GM12865 (cell line): ENCODE measurements at places on chromosomes 12 and 14.

DNA sequence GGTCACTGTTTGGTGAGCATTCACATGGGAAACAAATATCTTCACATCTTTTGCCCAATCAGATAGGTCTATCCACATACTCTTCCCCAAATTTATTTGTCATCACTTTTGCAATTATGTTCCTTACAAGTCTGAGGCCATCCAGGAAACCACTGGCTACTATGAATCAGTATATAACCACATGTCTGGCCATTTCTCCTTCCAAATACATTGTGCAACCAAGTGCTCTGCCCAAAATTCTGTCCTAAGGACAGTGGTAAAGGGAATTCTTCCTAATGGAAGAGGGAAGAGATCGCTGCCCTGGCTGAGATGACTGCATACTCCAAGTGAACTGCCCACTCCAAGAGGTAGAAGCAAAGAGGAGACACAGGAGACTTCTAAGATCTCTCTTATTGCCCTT is 148.9 kb upstream of the MAX start:
- DNase-seq, result no peak

GRCh38 chr14:38646391-38646790 is 390.5 kb upstream of the CLEC14A start:
- no peak for DNase-seq

GRCh38 chr12:127430401-127430800 is 836.6 kb upstream of the TMEM132C start:
- no peak for DNase-seq

DNA sequence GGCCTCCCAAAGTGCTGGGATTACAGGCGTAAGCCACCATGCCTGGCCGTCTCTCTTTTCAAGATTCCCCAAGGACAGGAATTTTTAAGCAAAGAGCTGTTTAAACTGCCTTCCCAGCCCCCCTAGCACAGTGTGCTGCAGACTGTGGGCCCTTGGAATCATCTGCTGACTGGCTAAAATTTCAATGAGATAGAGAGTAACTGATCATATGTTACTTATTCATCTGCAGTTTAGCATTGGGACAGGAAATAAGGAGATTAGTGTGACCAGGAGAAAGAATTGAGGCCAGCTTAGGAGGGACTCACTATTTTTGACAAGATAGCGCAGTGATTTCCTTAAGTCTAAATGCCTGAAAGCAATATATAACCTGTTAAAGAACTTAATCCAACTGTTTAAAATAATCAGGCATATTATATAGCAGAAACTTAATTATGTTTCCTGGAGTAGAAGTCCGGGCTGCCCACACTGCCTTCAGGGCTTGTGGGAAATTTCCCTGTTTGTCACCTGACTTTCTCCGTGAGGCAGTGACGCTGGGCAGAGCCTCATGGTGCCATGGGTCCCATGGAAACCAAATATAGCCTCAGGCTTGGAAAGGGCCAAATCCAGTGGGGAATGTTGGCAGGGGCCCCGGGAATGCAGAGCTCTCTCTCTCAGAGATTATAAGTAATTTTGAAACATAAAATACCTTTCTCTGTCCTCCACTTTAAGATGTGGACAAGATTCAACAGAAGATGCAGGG is 22.8 kb upstream of the CEBPE start:
- no peak for DNase-seq

DNA sequence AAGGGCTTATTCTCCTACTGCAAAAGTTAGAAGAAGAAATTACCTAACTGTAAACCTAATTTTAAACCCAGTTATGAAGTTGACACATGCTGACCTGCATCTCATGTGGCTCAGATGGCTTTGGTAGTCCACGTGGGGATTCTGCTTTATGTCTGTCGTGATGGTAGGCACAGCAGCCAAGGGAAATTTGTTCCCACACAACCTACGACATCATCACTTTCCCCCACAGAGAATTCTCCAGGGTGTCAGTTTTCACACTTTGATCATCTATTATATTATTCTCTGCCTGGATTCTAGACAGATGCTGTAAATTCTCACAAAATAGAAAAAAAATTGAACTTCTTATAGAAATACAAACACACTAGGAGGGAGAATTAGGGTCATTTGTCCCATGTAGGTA is 70.6 kb downstream of the PTHLH start:
- no peak for DNase-seq

GRCh38 chr14:80669426-80669825 is 272.1 kb downstream of the CEP128 start:
- DNase-seq, result no peak

DNA sequence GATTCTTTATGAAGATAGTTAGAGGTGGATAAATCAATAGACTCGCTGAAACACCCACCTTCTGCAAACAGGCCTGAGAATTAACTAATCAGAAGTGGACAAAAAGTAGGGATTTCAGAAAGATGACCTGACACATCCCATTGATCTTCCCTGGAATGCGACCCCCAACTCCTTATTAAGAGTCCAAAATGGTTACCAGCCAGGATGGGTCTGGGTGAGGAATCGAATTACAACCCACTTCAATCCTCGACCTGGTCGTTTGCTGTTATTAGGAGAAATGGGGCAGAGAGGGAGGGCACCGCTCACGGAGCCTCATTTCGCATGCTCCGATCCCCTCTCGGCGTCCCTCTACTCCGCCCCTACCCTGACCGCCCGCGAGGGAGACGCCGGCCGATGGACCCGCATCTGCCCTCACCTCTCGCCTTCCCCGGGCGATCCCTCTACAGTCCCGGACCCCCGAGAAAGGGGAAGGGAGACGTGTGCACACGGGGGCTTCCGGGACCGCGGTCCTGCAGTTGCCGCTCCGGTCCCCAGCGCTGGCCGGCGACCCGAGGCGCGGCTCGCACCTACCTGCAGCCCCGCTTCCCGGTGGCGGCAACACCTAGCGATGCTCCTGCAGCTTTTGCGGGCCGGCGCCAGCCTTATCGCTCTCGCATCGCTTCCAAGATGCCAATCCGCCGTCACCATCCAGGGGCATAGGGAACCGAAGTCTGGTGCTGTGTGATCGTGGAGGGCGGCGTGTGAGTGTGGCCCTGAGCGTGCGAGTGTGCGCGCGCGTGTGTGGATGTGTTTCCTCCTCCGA is 69.3 kb upstream of the USP15 start:
- DNase-seq, result no peak

- peak; percentile 53 for DNase-seq
Measured at GRCh38 chr12:121781484-121781997, 11.9 kb downstream of the RHOF start.

- no peak for DNase-seq
Measured at GRCh38 chr12:118334939-118335567, 37.7 kb downstream of the TAOK3 start.

DNA sequence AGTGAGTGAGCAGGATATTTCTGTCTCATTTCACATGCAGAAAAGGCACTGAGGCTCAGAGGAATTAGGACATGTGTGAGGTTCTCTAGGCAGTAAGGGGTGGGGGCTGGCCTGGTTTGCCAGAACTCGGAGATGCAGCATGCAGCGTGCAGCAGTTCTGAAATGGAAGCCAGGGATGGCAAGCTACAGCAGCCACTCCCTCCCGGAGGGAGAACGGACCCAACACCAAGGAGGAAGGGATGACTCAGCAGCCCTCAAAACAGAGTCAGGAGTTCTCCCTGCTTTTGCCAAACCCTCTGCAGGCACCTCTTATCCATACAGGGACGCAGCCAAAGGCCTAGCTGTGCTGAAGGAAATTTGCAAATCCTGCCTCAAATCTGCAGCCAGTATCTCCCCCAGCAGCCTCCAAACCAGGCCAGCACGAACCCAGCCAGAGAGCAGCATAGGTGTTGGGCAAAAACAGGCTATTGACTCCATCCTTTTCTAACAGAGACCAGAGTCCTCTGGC is 10.3 kb upstream of the SERPINA3 start:
- no peak for DNase-seq

DNA sequence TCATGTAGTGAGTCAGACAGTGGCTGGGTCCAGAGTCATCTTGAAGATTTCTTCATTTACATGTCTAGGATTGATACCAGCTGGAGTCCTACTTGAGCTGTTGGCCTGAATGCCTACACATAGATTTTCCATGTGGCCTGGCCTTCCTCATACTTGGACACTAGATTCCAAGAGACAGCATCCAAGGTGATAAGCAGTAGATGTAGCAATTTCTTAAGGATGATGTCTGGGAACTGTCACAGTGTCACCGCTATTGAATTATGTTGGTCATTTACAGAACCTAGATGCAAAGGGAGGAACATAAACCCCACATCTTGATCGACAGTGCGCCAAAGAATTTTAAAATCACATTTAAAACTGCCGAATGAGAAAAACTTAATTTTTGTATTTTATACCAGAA is 412.3 kb downstream of the TRHDE start:
- DNase-seq, result no peak

DNA sequence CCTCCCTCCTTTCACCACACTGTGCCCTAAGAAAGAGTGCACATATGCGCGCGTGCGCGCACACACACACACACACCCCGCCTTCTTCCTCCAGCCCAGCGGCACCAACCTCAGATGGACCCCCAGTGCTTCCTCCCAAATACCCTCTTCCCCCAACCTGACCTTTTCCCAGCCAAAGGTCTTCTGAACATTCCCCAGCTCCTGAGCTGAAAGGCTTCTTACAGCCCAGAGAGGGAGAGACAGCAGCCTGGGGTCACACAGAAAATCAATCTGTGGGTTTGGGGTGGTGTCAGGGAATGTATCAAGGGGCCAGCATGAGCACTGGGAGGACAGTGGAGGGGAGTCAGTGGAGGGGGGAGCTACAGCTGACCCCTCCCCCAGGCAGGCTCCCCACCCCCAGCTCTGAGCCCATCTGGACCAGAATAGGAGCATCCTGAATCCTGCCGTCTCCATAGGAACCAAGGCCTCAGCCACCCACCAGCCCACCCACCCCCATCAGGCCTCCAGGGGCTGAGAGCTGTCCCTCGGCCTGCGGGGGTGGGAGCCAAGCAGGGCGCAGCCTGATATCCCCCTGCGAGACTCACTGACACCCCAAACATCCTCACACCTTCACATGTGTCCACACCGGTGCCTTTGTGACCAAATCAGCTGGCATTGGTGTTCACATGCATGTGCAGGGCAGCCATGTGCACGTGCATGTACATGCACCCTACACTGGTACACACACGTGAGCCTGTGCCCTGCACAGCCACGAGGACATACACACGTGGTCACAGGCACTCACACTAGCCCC is 5.7 kb downstream of the RASAL1 start:
- DNase-seq, result no peak

- DNase-seq, result no peak
Measured at GRCh38 chr12:28507033-28507432, 316.8 kb downstream of the CCDC91 start.

GRCh38 chr12:5710260-5710878 is 234.7 kb downstream of the ANO2 start:
- DNase-seq, result no peak

GRCh38 chr12:5969974-5970690 is 25.1 kb upstream of the ANO2 start:
- DNase-seq, result no peak

- no peak for DNase-seq
Measured at GRCh38 chr12:109759595-109759994, 46.0 kb downstream of the FAM222A start.

GRCh38 chr14:68468437-68469207 is 324.2 kb downstream of the ZFP36L1 start:
- peak; percentile 59 for DNase-seq

- peak; percentile 73 for DNase-seq
Measured at GRCh38 chr12:32365473-32366064, 33.8 kb upstream of the FGD4 start.

DNA sequence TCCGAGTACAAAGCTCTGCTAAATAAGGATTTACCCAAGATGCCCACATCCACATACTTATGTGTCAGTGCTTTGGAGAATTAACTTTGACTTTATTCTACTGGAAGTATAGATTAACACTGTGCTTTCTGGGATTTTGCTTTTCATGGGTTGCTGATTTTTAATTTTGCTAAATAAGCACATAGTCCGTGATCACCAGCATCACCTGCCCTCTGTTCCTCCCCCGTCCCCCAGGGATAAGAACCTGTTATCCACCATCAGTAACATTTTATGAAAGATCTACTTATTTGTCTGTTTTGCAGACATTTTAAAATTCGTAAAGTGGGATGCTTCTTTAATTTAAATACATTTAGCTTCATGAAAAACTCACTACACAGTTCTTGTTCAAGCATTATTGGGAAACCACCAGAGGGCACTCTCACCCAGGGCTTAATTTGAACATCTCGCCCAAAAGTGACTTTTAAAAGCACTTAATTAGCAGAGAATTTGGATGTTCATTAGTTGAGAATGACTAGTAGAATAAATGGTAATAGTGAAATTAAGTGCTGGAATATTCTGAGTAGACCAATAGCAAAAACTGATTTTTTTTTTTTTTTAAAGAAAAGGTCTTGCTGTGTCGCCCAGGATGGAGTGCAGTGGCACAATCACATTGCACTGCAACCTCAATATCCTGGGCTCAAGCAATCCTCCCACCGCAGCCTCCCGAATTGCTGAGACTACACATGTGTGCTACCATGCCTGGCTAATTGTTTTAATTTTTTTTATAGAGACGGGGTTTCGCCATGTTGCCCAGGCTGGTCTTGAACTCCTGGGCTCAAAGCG is 35.7 kb downstream of the MRPL42 start:
- DNase-seq, result peak; percentile 66

- DNase-seq, result no peak
Measured at GRCh38 chr12:24600551-24600950, 348.4 kb downstream of the BCAT1 start.

DNA sequence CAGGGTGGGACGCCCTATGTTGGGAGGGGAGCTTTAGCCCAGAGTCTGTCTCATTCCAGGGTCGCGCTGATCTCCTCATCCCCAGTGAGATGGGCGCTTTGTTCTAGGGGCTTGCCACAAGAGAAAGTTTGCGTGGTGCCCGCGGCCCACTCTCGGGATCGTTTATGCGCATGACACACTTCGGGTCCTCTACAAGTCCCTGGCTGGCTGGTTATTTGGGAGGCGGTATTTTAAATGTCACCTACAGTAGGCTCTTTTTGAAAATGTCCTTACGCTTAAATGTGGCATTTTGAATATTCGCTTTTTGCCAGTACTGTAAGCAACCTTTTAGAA is 541 bp downstream of the GOLT1B start:
- DNase-seq, result peak; percentile 45

DNA sequence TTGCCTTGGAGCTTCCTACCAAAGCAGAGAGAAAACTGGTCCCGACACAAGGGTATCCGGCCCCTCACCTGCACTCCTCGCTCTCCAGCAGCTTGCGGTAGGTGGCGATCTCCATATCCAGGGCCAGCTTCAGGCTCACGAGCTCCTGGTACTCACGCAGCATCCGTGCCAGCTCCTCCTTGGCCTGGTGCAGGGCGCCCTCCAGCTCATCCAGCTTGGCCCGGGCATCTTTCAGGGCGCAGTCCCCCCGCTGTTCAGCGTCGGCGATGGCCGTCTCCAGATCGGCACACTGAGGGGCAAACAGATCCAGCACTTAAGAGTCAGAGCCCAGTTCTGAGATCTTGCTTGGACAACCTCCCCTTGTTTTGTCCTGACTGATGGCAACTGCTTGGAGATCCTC is 13.7 kb downstream of the KRT72 start:
- DNase-seq, result no peak
